ENCODE measurements at places on chromosomes 12 and 14. TPM values are rescaled to one million over a fixed set of nuclear protein-coding genes. Genes with fewer than 3 reads are reported as not detected.

DNA sequence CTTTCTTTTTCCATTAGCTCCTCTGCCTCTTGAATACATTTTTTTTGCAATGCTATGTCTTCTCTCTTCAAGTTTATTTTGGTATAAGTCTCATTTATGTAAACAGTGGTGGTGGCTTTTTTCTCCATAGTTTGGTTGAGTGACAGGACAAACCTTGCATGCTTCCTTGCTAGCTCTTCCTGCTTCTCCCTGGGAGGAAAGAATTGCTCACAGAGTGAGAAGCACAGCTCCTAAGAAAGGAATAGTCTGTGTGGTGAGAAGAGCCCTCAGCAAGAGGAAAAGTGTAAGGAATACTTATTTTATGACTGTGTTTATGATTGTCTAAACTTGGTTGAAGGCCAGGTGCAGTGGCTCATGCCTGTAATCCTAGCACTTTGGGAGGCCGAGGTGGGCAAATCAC, 11.5 kb downstream of the CCDC175 start:
- DNase-seq: no peak
- no peak overlapping the region for H3K27ac ChIP-seq
- no peaks in the 10 kb centered on the region for H3K27me3 ChIP-seq
- H3K36me3 ChIP-seq: no peaks in the 10 kb centered on the region
- no peak overlapping the region for H3K4me3 ChIP-seq

- no peak overlapping the region for H3K27ac ChIP-seq
- no peaks in the 10 kb centered on the region for H3K36me3 ChIP-seq
- H3K27me3 ChIP-seq: no peaks in the 10 kb centered on the region
- H3K4me3 ChIP-seq: no peak overlapping the region
- no peak for DNase-seq
These were observed 111.1 kb upstream of the RAP1B start for GRCh38 chr12:68499616-68500015.

- no peaks in the 10 kb centered on the region for H3K27me3 ChIP-seq
- H3K27ac ChIP-seq: no peak overlapping the region
- H3K4me3 ChIP-seq: no peak overlapping the region
- no peaks in the 10 kb centered on the region for H3K36me3 ChIP-seq
These were observed 47.1 kb downstream of the ABCD2 start for GRCh38 chr12:39572551-39572950.

DNA sequence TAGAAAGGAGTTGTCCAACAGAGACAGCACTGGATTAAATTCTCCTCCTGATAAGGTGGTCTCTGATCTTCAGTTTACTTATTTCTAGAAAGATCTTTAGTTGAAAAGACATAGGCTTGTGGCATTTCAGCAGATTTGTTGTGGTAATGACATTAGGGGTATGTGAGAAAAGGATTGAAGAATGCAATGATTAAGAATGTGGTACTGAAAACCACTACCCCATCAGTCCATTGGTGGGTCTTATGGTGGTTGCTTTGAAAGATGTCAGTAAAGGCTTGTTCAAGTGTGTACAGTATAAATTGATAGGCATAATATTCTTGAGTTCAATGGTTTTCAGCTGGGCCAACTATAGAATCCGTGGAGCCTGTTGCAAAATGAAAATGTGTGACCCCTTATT, 10.8 kb downstream of the PPFIBP1 start:
- no peaks in the 10 kb centered on the region for H3K4me1 ChIP-seq
- no peak overlapping the region for H3K27ac ChIP-seq
- H3K36me3 ChIP-seq: no peaks in the 10 kb centered on the region
- no peaks in the 10 kb centered on the region for H3K27me3 ChIP-seq

- no peaks in the 10 kb centered on the region for H3K36me3 ChIP-seq
- no peaks in the 10 kb centered on the region for H3K4me1 ChIP-seq
- DNase-seq: no peak
- no peak overlapping the region for H3K4me3 ChIP-seq
- no peak overlapping the region for H3K27ac ChIP-seq
These were observed 123.1 kb downstream of the PRIMA1 start for GRCh38 chr14:93665169-93665568.

- no peaks in the 10 kb centered on the region for H3K36me3 ChIP-seq
- peaks cover 8% of the 10 kb centered on the region for H3K27me3 ChIP-seq
- H3K4me3 ChIP-seq: no peak overlapping the region
- no peaks in the 10 kb centered on the region for H3K4me1 ChIP-seq
These were observed 147.2 kb downstream of the KSR2 start for GRCh38 chr12:117821480-117822175.

DNA sequence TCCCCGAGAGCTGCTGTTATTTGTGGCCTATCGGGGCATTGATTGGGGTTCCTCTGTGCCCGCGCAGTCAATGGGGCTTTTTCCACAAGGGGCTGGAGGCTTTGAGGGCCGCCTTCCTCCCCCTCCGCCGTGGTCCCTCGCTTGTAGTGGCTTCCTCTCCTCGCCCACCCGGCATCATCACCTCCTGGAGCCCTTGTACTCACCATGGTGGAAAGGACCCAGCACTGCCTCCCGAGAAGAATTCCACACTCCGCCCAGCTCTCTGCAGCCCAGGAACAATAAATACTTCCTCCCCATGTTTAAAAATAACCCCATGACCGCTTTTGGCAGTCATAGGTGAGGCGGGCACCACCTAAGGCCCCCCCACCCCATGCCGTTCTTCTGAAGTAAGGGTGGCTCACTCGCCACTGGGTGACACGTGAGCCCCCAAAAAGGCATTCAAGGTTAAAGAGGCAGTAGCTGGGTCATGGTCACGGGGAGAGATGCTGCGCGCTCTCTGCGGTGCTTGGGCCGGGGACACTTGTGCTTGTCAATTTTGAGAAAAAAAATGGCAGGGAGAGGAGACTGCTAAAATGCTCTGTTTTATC, at the start of gene MYL2:
MYL2 (minus strand) TSS at position 256 of the 587 bp plus-strand sequence; CDS start at position 206, 50 bp downstream.
- H3K27ac ChIP-seq: no peak within 1 kb of the TSS
- no peaks in the 10 kb centered on the region for H3K27me3 ChIP-seq
- peaks cover 29% of the 10 kb centered on the region for H3K4me1 ChIP-seq

GRCh38 chr12:88142610-88142991, 494 bp downstream of the TMTC3 start:
- H3K36me3 ChIP-seq: 0 out of 2 replicates have a peak, but pooled peaks cover 7% of the 10 kb centered on the region
- no peaks in the 10 kb centered on the region for H3K27me3 ChIP-seq
- DNase-seq: peak; percentile 27
- H3K4me1 ChIP-seq: peaks cover 13% of the 10 kb centered on the region
- H3K27ac ChIP-seq: peak overlapping the region; percentile 59
- peak overlapping the region; percentile 93 for H3K4me3 ChIP-seq

Gene GUCY2C
- not detected for total RNA-seq

- peaks cover 31% of the 10 kb centered on the region for H3K27me3 ChIP-seq
- H3K4me3 ChIP-seq: no peak overlapping the region
- H3K36me3 ChIP-seq: no peaks in the 10 kb centered on the region
- H3K27ac ChIP-seq: no peak overlapping the region
These were observed 2.1 kb downstream of the SIX6 start for GRCh38 chr14:60510951-60511599.
